Airway epithelial cell (primary cell): ENCODE measurements at places on chromosomes 2 and 18. TPM values are rescaled to one million over a fixed set of nuclear protein-coding genes. Genes with fewer than 3 reads are reported as not detected.

TMEM18 gene
- 9.4 and 19.0 TPM in 2 replicates for total RNA-seq

SIX3 gene
- total RNA-seq, result not detected in 2 replicates

ALPP gene
- not detected in 2 replicates for total RNA-seq

GALNT3 gene
- 46.2 and 56.4 TPM in 2 replicates for total RNA-seq

CD226 gene
- total RNA-seq, result 0.14 TPM in 1 of 2 replicates, not detected in the other

CLIP4 gene
- total RNA-seq, result 18.6 and 21.9 TPM in 2 replicates
